Kidney (tissue), 22 donors: ENCODE measurements at places on chromosomes 2 and 18. TPM values are rescaled to one million over a fixed set of nuclear protein-coding genes. Genes with fewer than 3 reads are reported as not detected.

- DNase-seq: no peak
Observed at GRCh38 chr2:204015118-204015843, 78.7 kb downstream of the ICOS start.

Gene C1QL2
- not detected for total RNA-seq

Gene SMIM21
- not detected for total RNA-seq

- DNase-seq: no peak
Observed at GRCh38 chr18:58863539-58864145, 1.0 kb upstream of the ZNF532 start.

DNA sequence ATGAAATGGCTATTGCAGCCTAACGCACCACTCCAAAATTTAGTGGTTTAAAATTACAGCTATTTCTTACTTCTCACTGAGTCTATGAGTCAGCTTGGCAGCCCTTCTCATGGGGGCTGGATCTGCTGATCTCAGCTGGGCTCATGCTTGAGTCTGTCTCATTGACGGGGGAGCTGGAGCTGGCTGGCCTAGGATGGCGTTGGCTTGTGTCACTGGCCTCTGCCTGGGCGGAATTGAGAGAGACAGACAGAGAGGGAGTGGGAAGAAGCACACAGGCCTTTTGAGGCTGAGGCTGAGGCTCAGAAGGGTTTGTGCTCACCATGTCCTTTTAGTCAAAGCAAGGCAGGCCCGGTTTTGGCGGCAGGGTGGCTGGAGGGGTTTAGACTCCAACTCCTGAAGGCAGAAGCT lies 412.1 kb upstream of the MYT1L start:
- DNase-seq: no peak

- DNase-seq: no peak
Observed at GRCh38 chr2:238243496-238244076, 3.7 kb upstream of the HES6 start.

GRCh38 chr2:183993052-183993451 lies 605.3 kb upstream of the ZNF804A start:
- DNase-seq: no peak

Gene PJVK
- total RNA-seq: 4.3 TPM

GRCh38 chr2:238264072-238264460 lies 24.2 kb upstream of the HES6 start:
- no peak for DNase-seq

DNA sequence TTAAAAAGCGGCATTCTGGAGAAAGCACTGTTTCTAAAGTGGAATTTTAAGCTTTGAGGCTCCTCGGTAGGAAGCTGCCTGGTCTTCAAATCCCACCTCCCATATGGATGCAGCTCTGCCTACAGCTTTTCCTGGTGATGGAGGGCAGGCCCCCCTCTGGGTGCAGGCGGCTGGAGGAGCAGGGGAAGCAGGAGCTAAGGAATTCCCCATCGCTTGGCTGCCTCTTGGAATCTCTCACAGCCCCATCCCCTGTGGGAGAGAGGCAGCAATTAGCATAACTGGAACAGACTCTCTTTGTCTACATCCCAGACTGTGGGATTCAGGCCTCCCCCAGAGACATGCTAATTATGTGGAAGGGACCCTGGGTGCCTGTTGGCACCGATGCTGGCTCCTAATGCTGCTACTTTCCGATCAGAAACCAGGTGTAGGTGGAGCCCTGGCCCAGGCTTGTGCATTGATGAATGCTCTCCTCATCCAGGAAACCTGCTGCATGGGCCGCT lies 51.3 kb downstream of the LIPG start:
- peak; percentile 86 for DNase-seq

Gene ELOA2
- not detected for total RNA-seq

DNA sequence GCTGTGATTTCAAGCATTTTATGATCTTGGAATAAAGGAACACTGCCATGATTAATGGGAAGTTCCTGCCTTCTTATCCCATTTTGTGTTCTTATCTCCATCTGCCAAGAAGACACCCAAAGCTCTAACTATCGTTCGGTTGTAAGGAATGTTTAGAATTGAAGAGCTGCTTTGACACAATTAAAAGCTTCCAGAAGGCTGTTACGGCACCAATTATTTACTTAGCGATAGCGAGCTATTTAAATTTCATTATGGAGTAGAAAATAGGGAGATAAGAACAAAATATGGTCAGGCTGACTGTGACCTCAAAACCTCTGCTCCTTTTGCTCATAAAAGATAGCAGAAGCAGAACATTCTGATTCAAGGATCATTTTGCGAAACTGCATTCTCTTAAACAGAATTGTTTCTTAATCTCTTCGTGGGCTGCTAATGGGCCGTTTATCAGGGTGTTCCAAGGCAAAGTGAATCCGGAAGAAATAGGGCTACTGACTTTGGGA lies 101.6 kb downstream of the SLC4A3 start:
- peak; percentile 81 for DNase-seq

GRCh38 chr2:28360058-28360717 lies 32.5 kb upstream of the FOSL2 start:
- DNase-seq: no peak

DNA sequence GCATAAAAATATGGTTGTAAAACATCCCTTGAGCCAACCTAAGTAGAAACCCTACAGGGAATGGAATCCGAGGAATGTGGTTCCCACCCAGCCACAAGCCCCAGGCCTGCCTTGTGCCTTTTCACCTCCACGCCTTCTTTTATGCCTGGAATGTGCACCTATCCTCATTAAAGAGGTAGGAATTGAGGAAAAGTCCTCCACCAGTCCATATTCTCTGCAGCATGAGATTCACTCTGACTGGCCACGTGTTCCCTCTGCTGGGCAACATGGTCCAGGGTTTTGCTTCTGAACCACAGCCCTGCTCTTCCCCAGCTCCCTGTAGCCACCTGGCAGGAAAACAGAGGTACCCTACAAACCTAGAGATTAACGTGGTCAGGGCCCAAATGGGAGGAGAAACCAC lies 787.9 kb upstream of the RAB6C start:
- DNase-seq: no peak

- peak; percentile 71 for DNase-seq
Observed at GRCh38 chr2:234257859-234258561, 207.5 kb downstream of the SPP2 start.

Gene RAB1A
- 166 TPM for total RNA-seq

DNA sequence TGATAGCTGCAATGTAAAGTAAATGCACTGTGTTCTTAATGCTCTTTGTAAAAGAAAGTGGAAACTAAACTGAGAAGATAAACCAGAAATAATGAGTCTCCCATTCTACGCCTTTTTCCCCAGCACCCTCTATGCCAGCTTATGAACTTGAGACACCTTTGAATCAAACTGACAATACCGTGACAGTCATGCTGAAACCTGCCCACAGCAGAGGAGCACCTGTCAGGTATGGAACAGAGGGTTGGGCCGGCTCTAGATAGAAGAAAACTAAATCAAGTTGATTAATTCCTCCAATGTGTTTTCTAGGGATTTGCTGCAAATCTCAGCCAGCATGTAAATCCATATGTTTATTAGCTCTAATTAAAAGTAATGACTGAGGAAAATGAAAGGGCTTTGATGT lies 520.6 kb upstream of the RAB12 start:
- no peak for DNase-seq

DNA sequence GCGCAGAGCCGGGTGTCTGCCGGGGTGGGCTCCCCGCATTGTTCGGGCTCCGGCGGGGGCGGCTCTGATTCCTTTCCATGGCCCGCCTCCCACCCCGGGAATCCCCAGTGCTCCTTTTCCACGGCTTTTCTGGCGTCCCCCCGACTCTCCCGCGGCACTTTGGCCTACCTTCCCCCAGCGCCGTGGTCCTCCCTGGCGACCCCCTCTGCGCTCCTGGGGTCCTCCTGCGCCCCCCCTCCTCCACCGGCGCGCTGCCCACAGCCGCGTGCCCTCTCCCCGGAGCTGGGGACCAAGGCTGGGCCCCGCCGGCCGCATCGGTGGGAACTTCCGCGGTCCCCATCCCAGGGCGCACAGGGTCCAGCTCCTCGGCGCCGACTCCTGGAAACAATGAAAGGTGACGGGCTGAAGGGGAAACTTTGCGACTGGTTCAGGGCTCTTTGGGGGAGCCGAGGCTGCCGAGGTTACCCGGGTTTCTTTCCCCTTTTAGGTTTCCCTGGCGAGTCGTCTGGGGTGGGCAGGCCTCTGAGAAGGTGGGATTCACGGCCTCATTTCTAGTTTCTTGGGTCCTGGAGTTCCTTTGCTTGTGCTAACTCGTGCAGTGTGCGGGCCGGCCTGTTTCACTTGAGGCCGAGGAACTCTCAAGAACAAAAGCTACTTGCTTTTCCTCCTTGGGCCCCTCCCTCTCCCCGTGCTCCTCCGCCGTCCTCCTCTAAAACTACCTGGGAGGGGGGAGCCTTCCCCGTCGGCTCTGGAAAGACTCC lies 2.2 kb downstream of the TGIF1 start:
- DNase-seq: peak; percentile 79

- DNase-seq: no peak
Observed at GRCh38 chr18:10682368-10682714, 156.5 kb downstream of the NAPG start.

DNA sequence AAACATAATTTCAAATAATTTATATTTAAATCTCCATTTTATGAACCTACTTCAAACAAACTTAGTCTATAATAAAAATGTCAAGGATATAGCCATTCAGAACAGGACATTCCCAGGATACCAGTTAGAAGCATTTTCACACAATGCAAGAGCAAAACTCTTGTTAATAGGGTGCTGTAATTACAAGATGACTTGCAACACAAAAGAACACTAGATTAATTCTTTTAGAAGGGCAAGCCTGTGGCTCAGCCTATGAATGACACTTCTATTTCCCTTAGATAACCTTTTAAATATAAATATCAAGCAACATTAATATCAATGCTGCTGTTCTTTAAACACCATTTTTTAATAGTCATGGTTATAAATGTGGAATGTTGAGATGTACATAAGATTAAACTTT lies 157.9 kb upstream of the SCN7A start:
- DNase-seq: no peak

Gene NT5C1B
- total RNA-seq: not detected

Gene CD226
- total RNA-seq: 5.0 TPM

GRCh38 chr2:235066895-235067294 lies 115.1 kb downstream of the SH3BP4 start:
- DNase-seq: peak; percentile 59

Gene ASB18
- total RNA-seq: not detected

GRCh38 chr2:44441200-44441599 lies 79.5 kb downstream of the CAMKMT start:
- DNase-seq: no peak

DNA sequence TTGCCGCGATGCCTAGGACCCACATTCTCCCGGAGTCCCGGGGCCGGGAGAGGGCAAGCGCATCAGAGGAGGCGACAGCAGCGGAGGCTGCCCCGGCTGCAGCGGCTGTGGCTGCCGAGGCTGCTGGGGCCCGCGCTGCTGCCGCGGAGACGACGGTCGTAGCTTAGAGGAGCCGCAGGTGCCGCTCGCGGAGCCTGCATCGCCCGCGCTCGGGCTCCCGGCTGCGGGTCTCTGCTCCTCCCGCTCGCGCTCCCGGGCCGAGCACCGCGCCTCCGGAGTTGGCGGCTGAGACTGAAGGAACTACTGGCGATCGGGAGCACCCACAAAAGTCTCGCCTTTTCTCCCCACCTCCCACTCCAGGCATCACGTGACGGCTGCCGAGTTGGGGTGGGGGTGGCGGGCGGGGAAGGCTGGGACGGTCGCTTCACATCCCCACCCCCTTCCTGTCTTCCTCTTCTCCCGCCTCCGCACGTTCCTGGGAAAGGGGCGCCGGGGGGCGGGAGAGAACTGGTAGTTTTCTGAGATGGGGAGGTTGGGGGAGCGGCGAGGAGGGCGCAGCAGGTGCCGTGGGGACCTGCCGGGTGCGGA lies at the start of gene LYPD1:
TSS of gene LYPD1 (minus strand) at position 298 of the 588 bp plus-strand sequence. CDS start at position 25, 273 bp downstream.
- peak; percentile 82 for DNase-seq

GRCh38 chr2:62591491-62591890 lies 85.5 kb upstream of the TMEM17 start:
- no peak for DNase-seq
